ENCODE measurements at places on chromosomes 2 and 18. TPM values are rescaled to one million over a fixed set of nuclear protein-coding genes. Genes with fewer than 3 reads are reported as not detected.
A peak's percentile ranks its signal among the peaks of the same experiment; 100 is the strongest.

The UGT1A8 gene
- polyA plus RNA-seq, result not detected

DNA sequence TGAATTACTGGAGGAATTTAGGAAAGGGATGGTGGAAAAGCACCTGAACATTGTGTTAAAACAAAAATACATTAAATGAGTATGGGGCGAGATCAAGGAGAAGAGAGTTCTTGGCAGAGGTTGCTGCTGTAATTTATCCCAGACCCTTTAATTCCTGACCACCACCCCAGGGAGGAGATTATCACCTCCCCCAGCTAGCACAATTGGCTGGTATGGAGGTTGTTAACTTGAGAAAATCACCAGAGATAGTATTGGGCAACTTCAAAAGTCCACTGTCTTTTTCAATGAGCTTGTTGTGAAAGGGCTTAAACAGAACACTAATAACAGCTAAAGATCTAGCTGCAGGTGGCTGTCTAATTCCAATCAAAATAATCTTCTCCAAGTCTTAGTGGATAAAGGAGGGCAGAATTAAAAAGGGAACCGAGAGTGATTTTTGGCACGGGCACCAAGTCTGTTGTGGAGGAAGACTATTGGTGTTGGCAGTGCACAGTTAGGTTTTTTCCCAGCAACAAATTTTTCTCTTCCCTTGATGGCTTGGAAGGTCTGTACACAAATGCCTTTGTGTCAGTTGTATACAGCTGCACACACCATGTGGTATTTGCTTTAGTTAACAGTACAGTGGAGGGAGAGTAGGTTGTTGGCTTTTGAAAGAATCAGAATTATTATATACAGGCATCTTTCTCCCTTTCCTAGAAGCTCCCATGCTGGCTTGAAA, 289.5 kb downstream of the SLC4A3 start:
- H3K27me3 ChIP-seq, result no peaks in the 10 kb centered on the region
- H3K4me3 ChIP-seq, result no peak overlapping the region
- no peak overlapping the region for H3K27ac ChIP-seq
- no peaks in the 10 kb centered on the region for H3K36me3 ChIP-seq
- no peak for DNase-seq
- no peaks in the 10 kb centered on the region for H3K4me1 ChIP-seq

- DNase-seq, result no peak
- peaks cover 26% of the 10 kb centered on the region for H3K4me1 ChIP-seq
- H3K27me3 ChIP-seq, result no peaks in the 10 kb centered on the region
- H3K27ac ChIP-seq, result peak overlapping the region; percentile 94
Measured at GRCh38 chr2:64017811-64018700, 1.2 kb downstream of the VPS54 start.

DNA sequence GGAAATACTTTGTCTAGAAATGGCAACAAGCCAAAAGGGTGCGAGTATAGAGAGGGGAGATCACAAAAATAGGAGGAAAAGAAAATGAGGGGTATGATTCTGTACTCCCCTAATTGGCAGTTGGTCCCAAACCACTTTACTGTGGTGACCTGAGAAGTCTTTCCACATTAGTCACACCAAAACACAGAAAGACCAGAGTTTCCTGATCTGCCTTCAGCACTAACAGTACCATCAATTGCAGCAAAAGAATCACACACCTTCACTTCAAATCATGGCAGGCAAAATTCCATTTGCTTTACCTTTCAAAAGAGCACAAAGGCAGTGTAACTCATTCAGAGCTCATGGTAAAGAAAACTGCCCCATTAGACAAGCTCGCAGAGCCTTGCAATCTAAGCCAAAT, 86.8 kb downstream of the ALK start:
- no peaks in the 10 kb centered on the region for H3K36me3 ChIP-seq
- no peak overlapping the region for H3K27ac ChIP-seq
- no peak overlapping the region for H3K4me3 ChIP-seq
- H3K27me3 ChIP-seq, result no peaks in the 10 kb centered on the region
- no peak for DNase-seq

DNA sequence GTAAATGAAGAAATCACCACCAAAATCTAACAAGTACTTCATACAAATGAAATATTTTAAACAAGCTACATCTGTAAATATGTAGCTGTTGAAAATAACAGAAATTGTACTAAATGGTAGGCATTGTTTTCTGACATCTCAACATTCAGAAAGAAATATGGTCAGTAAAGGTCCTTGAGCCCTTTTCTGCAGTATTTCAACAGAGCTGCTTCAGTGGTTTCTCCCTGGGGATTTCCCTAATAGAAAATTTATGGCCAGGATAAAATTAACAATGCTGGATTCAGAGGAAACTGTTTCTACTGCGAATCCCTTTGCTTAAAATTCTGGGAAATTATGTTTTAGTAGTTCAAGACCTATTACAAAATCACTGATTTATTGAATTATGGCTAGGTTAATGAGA, 256.6 kb downstream of the PIEZO2 start:
- H3K27me3 ChIP-seq, result no peaks in the 10 kb centered on the region
- no peak for DNase-seq
- H3K27ac ChIP-seq, result no peak overlapping the region
- H3K4me3 ChIP-seq, result no peak overlapping the region
- no peaks in the 10 kb centered on the region for H3K36me3 ChIP-seq

GRCh38 chr2:180358458-180358857, 351.4 kb upstream of the CWC22 start:
- DNase-seq, result no peak
- H3K27ac ChIP-seq, result no peak overlapping the region

The IL37 gene
- polyA plus RNA-seq, result not detected

The ANKRD29 gene
- 1.7 TPM for polyA plus RNA-seq

All from pancreas (tissue), 10 donors.